ENCODE measurements at places on chromosomes 7 and 10. TPM values are rescaled to one million over a fixed set of nuclear protein-coding genes. Genes with fewer than 3 reads are reported as not detected.

Gene HKDC1
- total RNA-seq, result 0.94 TPM

Gene PTPN20
- total RNA-seq, result 3.5 TPM

Gene DUS4L
- 4.4 TPM for total RNA-seq

Gene CFAP46
- 1.4 TPM for total RNA-seq

DNA sequence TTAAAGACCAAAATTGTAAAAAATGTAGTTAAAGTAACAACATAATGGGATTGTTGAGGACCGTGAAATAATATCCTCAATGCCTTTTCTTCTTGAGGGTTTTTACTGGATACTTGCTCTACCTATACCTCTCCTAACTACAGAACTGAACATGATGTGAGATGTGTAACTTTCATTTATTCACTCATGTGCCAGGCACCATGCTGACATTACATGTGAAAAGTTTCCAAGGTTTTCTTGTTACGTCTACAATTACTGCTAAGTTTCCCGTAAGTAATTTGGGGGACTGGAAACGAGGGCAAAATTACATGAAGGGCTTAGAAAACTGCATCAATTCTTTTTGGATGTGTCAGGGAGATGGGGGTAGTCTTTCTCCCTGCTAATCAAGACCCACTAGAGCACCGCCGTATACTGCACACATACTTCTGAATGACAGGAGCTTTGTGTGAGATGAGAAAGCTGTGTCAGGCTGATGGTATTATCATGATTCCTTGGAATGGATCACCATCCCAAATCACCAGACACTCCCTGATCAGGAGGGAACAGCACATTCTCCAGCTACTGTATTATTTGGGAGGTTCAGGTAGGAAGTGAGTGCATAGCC lies 41.8 kb downstream of the PTPRZ1 start:
- DNase-seq, result no peak

DNA sequence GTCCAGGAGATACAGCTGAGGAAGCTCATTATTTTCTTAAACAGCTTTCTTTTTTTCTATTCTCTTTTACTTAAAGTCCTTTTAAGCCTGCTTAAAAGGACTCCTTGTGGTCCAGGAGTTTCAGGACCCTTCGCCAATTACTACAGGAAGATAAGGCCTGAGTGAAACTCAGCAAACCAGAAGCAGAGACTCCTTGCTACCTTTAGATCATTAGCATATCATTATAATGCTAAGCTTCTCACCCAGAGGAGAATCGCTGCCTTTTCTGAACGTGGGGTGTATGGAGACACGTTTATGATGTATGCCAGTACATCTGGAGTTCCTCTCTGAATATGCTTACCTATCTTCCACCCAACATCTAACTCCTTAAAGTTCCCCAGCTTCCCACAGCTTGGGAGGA lies 47.5 kb downstream of the ANKMY2 start:
- DNase-seq, result no peak

DNA sequence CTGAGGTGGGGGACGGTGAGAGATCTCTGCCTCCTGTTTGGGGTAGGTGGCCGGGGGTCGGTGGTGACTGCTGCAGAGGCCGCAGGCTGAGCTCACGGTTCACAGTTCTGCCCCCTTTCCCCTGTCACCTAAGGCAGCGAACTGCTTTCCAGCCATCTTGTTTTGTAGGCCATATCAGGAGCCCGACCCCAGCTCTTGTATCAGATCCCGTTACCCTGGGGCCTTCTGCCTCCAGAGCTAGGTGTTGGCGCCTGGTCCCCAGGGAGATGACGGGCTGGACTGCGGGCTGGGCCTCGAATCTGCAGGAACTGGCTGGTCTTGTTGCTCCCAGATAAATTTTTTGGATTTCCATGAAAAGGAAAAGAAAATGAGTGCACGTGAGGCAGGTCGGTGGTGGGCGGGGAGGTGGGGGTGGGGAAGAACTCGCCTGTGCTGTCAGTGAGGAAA lies 183.0 kb downstream of the DNAJB6 start:
- peak; percentile 3 for DNase-seq

GRCh38 chr7:2965301-2965700 lies 78.4 kb downstream of the CARD11 start:
- no peak for DNase-seq

GRCh38 chr10:76422769-76423168 lies 991.3 kb downstream of the LRMDA start:
- DNase-seq, result no peak

DNA sequence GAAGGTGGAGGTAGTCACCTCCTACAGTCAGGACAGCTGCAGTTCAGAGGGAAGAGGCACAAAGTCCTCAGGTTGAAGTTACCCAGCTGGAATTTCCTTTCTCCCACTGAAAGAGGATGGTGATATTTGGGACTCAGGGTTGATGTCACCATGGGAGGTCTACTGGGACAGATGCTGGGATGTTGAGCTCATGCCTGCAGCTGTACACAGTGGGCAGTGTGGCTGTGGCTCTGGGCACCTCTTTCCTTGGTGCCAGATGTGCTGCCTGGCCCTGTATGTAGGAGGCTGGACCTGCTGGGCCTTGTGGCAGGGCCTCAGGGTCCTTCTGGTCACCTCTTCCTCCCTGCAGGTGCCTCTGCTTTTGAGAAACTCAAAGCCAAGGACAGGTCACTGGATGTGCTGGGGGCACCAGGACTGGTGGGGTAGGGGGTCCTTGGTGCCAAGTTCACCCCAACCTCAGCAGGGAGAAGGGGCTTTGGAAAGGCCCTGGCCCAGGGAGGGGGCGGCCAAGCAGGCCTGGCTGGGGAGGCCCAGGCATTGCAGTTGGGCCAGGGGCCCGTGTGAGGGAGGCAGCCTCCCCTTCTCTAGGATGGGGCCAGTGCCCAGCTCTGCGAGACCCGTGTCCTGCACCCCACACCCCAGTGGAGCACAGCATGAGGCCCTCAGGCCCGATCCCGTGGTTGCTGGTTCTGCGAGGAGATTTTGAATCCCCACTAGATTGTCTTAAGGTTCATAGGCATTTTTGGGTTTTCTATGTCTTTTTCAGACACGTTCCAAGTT lies 103.1 kb downstream of the BMS1 start:
- DNase-seq, result no peak

DNA sequence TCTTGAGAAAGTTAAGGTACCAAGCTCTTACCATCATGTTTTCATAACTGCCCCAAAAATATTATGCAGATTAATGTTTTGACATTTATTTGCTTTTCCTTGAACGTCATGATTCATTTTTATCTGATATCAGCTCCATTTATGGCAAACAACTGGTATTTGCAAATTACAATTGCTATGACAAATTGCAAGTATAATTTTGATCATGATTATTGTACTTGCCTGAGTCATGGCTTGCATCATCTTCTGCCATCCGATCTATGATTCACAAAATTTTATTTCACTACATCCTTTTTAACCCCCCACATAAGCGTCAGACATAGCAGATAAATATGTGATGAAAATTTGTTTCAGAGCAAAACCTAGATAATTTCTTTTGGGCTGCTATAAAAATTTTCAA lies 155.0 kb downstream of the STK31 start:
- DNase-seq, result no peak

- no peak for DNase-seq
These were observed 274.3 kb upstream of the IMMP2L start for GRCh38 chr7:111836592-111836991.
